ENCODE measurements at places on chromosomes 6 and 20. TPM values are rescaled to one million over a fixed set of nuclear protein-coding genes. Genes with fewer than 3 reads are reported as not detected.

Gene PPIL6
- total RNA-seq = 3.6 TPM

Gene APCDD1L
- total RNA-seq = 0.07 TPM

Gene SCGN
- total RNA-seq = 0.12 TPM

Gene IL17A
- total RNA-seq = not detected

Gene FNDC1
- 0.13 TPM for total RNA-seq

Gene ABCF1
- 54.0 TPM for total RNA-seq

Gene RIN2
- total RNA-seq = 22.7 TPM

Gene KHDC1
- 4.0 TPM for total RNA-seq

Gene HAO1
- total RNA-seq = not detected

Gene GSTA3
- total RNA-seq = not detected

All from A549 treated with Mapracorat at 1 μM for 4 hours (cell line).